Foreskin fibroblast (primary cell): ENCODE measurements at places on chromosomes 4 and X.
A peak's percentile ranks its signal among the peaks of the same experiment; 100 is the strongest.

- DNase-seq = peak; percentile 88
Observed at GRCh38 chr4:54784161-54784671, 126.5 kb downstream of the KIT start.

DNA sequence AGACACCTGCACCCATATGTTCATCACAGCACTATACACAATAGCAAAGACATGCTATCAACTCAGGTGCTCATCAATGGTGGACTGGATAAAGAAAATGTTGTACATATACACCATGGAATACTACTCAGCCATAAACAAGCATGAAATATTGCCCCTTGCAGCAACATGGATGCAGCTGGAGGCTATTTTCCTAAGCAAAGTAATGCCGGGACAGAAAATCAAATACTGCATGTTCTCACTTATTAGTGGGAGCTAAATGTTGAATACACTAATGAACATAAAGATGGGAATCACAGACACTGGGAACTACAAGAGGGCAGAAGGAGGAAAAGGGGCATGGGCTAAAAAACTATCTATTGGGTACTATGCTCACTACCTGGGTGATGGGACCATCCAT, 278.5 kb downstream of the GPC3 start:
- no peak for DNase-seq

- DNase-seq = no peak
Observed at GRCh38 chrX:118480172-118480571, 15.4 kb upstream of the DOCK11 start.

DNA sequence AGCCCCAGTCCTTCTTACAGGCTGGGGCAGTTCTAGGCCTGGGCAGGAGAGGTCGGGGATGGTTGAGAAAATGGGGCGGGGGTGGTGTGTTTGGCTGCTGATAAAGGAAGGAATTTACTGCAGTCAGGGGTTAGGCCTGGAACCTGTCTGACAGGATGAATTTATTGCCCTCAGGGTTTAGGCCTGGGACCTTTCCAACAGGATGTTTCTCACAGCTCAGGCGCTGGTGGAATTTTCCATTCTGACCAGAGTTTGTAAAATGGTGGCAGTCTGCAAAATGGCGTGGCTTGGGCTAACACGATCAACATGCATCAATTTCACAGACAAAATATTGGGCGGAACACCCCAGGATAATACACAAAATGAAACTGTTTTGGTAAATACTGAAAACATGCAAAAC, 83.5 kb upstream of the SPIN4 start:
- DNase-seq = peak; percentile 3

GRCh38 chr4:52157641-52158316, 106.7 kb downstream of the SPATA18 start:
- peak; percentile 15 for DNase-seq

- no peak for DNase-seq
Observed at GRCh38 chr4:184588893-184589292, 60.4 kb downstream of the CASP3 start.

GRCh38 chr4:118833192-118833820, 2.6 kb downstream of the SEC24D start:
- DNase-seq = no peak

DNA sequence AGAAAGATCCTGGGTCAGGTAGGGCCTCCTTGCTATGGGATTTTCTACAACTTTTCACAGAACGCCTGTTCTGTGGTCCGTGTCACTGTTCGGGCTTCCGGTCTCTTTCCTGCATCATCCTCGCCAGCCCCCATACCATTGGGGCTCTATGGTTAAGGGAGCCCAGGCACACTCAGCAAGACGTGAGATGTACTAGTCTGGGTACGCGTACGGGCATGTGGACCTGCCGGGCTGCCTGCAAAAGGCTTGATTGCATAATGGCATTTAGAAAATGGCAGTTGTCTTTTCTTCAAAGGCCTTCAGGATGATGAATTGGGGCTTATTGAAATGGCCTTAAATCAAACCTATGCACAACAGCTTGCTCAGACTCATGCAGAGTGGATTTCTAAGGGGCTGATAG, 86.7 kb downstream of the CNGA2 start:
- DNase-seq = no peak

DNA sequence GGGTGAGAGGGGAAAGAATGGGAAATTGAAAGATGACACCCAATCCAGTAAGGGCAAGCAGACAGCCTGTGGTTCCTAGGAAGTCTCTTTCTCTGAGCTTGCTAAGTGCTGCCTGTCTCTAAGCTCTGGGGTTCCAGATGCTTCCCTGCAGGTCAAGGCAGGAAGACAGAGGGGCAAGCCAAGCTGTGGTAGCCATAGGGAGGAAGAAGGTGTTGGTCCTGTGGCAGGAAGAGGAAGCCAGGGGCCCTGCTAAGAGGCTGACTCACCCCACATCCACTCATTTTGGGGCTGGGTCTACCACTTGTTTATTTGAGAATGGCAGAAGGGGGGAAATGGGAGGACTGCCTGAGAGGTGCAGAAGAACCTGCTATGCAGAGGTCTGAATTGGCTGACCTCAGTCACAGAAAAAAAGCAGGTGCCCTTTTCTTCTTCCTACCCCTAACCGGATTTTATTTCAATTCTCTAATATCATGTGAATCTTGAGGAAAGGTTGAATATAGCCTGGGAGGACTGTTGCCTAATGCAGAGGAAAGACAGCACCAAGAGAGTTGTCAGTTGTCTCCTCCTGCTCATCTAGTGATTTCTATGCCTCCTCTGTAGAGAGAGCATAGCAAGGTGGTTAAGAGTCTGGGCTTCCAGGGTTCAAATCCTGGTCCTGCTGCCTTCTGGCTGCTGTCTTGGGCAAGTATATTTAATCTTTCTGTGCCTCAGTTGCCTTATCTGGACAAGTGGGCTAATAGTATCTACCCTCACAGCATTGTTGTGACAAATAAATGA, 27.4 kb downstream of the HOPX start:
- DNase-seq = no peak

DNA sequence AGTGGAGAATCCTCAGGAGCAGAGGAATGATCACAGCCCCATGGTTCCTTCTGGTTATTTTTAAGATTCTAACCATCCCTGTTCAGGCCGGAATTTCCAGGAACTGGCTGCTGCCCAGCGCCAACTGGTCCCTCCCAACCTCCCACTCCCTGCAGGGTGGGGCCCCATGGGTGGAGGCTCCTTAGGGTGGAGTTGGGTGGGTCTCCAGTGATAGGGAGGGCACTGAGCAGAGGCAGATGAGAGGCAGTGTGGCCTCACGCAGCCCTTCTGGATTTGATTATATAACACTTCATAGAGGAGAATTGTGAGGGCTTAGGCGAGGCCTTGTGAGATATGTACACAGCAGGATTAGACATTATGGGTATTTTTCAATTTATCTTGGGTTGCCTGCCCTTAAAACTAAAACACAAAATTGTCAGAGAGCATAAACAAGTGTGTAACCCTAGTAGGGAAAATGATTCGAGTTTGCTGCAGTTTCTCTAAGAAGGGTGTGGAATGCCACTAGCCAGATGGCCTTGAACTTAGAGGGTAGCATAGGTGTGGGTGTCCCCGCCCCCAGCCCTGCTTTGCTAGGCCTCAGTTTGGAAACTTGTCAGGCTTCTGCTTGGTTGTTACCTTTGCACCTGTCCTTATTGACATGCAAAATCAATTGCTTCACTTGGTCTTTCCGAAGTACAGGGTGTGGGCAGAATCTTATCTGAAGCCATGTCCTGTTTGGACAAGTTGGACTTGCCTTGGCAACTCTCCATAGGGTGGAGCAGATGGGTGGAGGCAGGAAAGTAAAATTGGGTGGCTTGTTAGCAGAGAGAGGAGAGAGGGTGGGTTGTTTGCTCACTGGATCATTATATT, 9.4 kb downstream of the KLF3 start:
- DNase-seq = no peak

- no peak for DNase-seq
Observed at GRCh38 chrX:131840799-131841495, 182.2 kb upstream of the STK26 start.

DNA sequence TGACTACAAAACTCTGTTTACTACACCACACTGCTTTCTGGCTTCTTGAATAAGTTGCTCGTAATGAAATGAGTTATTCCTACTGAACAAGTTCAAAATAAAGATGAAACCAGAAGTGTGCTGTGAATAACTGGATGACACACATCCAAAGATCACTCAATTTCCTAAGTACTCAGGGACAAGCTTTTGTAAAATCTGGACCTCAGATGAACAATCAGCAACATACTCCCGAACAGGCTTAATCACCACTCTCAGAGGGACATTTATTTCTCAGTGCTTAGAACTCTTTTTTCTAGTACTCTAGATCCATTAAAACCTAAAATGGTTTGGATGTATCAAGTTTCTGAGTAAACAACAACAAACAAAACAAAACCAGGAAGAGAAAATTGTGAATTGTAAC, 61.5 kb upstream of the EXOC1L start:
- DNase-seq = no peak

- DNase-seq = no peak
Observed at GRCh38 chr4:13647031-13647430, 19.5 kb upstream of the BOD1L1 start.

DNA sequence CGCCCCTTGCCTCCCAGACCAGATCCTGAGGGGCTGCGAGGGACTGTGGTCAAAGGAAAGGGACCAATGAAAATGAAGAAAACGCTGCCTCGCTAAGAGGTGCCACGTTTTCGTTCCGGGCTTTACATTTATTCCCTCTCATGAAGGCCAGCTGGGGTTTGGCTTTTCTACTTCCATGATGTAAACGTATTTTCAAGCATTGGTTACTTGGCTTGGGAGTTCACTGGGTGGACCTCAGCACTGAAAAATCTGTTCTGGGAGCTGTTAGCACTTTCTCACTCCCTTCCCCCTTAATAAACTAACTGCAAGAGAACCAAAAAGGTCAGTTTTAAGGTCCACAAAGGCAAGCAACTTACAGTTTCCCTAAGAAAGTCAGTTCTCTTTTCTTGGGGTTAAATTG, 40.6 kb upstream of the ADGRG2 start:
- DNase-seq = no peak

- DNase-seq = no peak
Observed at GRCh38 chr4:68883870-68884269, 67.7 kb downstream of the UGT2A3 start.

DNA sequence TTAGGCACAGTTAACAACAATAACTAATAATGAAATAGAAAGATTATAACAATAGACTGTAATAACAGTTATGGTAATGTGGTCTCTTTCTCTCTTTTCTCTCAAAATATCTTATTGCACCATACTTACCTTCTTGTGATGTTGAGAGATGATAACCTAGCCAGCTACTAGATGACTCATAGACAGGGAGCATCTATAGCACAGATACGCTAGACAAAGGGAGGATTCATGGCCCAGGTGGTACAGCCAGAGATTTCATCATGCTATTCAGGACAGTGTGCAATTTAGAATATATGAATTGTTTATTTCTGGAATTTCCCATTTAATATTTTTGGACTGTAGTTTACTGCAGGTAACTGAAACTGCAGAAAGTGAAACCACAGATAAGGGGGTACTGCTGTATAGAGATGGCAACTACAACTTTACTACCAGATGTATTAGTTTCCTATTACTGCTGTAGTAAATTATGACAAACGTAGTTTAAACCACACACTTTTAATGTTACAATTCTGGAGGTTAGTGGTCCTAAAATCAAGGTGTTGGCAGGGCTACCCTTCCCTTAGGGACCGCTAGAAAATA, 41.8 kb upstream of the MAGED1 start:
- no peak for DNase-seq

- DNase-seq = no peak
Observed at GRCh38 chrX:35006361-35006760, 63.8 kb downstream of the FAM47B start.

DNA sequence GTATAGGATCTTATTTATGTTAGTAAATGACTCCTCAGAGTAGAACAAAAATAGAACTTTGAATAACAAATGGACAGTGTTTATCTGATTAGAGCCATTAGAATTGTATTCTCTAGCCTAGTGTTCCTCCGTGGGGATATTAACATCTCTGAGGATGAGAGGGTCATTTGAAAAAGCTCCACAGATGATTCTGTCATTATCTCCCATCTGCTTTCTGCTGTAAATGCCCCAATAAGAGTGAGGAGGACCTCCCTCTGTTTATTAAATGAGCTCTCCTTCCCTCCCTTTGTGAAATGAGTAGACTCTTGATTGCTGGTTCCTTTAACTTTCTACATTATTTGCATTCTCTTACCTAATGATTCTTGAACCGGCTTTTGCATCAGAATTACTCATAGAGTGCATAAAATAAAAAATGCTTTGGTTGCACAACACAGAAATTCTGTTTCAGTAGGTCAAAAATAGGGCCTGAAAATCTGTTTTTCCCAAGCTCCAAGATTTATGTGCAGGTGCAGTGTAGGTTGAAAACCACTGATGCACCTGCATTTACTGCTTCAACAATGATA, 18.0 kb downstream of the GC start:
- no peak for DNase-seq

DNA sequence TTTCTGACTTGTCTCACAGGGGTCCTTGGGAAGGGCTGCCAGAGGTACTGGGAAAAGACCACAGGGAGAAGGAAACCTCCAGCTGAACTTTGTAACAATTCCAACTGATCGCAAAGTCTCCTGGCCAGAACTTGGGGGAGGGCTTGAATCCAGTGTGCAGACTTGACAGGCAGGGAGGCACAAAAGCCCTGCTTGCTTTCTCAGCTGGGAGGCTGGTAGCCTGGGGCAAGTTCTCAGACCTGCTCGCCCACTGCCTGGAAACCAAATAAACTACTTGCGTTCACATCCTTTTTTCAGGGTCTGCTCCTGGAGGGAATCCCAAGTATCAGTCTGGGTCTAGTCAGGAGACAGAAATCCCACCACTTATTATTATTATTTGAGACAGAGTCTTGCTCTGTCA, 48.0 kb upstream of the CASK start:
- DNase-seq = no peak

DNA sequence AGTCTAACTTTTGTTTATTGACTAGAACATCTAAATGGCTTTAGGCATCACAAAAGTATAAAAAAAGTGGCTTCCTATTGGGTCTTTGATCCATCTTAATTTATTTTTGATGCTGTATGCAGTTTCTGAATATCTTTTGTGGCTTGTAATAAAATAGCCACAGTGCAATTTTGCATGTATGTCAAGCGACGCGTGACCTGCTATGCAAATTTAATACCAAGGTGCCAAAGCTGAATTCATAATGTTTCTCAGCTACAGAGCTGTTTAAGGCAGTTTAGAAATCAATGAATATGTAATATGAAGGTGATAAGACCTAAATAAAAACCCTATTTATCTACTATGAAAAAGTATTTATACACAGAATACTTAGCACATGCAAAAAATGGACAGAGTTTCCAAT, 197.8 kb downstream of the AFF2 start:
- DNase-seq = no peak
